ENCODE measurements at places on chromosomes 5 and 9. TPM values are rescaled to one million over a fixed set of nuclear protein-coding genes. Genes with fewer than 3 reads are reported as not detected.
A peak's percentile ranks its signal among the peaks of the same experiment; 100 is the strongest.

DNA sequence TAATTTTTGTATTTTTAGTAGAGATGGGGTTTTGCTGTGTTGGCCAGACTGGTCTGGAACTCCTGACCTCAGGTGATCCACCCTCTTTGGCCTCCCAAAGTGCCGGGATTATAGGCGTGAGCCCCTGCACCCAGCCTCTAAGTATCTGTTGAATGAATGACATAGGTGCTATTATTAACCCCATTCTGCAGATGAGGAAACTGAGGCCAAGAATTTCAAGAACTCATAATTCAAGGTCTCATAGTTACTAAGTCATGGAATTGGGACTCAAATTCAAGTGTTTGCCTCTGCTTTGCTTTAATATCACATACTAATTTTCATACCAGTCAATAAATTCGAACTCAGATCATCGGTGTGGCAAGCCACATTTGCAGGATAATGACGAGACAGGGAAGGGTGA lies 1.9 kb downstream of the KIF20A start:
- no peak for DNase-seq

- DNase-seq, result no peak
Measured at GRCh38 chr5:150146235-150146634, 9.4 kb downstream of the PDGFRB start.

- DNase-seq, result no peak
Measured at GRCh38 chr5:52956915-52957747, 32.0 kb upstream of the ITGA2 start.

The ZNF483 gene
- total RNA-seq, result 21.8 TPM

- DNase-seq, result no peak
Measured at GRCh38 chr5:57408714-57409113, 73.9 kb downstream of the ACTBL2 start.

DNA sequence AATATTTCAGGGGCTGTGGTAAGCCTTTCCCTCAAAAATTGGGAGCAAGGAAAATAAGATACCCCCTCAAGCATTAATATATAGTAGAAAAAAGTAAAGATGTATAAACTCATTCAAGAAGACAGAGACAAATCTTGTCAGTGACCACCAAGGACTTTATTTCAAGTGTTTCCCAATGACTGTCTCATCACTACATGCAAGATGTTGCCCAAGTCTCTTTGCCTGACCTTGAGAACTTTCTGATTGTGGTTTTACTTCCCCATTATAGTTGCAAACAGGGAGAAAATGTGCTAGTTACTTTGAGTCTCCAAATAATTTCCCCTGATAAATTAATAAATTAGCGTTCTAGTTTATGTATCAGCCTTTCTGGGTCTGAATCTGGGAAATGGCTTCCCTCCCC lies 4.0 kb upstream of the SLC46A2 start:
- no peak for DNase-seq

- DNase-seq, result peak; percentile 82
Measured at GRCh38 chr5:54785729-54786591, 199.4 kb downstream of the ESM1 start.

The CCNO gene
- total RNA-seq, result 0.54 TPM

The TCF7 gene
- 4.4 TPM for total RNA-seq

DNA sequence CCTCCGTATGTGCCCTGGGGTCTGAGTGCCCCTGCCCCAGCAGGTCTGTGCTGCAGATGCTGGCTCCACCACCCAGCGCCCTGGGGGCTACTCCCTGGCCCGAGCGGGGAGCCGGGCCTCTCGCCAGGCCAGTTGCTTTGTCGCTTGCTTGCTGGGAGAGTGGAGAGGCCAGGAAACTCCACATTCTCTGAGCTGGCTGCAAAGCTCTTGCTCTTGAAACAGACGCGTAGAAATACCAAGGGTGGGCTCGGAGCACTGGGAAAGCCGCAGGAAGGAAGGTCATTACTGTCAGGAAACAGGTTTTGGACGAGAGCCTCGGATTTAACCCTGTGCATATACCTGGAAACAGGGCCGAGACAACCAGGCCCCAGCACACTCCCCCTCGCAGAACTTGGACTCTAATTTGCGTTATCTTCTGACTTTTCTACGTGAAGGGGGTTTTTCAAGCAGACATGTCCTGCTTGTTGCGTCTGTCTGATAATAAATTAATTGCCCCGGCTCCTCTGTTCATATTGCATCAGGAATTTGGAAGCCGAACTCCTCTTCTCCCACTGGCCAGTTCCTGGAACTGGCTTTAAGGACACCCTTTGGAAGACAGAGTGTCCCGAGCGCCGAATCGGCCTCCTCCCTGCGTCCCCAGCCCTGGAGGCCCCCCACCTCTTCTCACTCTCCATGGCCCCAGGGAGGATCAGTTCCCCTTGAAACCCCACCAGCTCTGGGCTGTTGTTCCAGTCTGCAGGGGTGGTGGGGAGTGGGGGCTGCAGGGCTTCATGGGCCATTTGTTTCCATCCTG lies 11.2 kb downstream of the ADAMTSL2 start:
- DNase-seq, result no peak

GRCh38 chr5:56443826-56444225 lies 210.7 kb upstream of the ANKRD55 start:
- DNase-seq, result no peak

DNA sequence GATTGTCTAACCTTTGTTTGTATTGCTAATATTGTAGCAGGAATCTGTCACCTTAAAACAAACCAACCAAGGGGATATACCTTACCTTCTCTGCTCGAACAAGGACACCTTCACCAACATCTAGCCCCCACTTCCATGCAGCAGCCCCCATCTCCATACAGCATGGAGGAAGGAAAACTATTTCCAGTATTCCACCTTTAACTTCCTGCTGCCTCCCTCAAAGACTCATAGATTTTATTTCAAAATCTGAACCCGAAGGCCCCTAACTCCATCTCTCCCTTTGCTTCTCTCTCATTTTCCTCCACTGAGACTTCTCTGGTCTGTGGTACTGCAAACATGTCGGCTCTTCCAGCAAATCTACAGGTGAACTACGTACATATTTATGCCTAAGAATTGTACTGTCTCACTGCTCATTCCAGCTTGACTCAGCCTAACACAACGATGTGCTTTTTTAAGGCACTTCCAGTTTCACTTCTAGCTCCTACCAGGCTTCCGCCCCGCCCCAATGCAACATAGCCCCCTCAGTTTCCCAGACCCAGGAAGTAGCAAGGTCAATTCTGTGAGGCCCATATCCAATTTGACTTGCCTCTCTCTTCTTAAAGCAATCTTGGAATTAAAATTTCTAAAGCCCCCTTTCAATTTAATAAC lies 70.7 kb upstream of the RNF38 start:
- DNase-seq, result no peak

DNA sequence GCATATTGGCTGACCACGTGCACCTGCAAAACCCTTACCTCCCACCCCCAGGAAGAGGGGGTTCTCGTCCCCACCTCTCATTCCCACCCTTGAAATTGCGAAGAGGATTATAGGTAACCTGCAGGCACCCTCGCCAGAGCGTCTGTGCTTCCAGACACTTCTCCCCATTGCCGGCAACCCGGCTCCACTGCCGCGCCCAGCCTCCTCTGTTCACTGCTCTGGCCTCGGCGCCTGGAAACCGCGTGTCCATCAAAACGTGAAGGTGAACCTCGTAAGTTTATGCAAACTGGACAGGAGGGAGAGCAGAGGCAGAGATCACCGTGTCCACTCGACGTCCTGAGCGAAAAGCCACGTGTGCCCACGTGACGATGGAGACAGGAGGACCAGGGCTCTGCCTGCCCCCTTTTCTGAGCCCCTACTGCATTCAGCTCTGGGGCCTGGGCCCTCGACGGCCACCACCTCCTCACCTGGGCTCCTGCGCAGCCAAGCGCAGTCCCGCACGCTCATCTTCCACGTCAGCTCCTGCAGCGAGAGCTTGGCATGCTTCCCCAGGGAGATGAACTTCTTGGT lies 1.9 kb downstream of the TERT start:
- DNase-seq, result no peak

DNA sequence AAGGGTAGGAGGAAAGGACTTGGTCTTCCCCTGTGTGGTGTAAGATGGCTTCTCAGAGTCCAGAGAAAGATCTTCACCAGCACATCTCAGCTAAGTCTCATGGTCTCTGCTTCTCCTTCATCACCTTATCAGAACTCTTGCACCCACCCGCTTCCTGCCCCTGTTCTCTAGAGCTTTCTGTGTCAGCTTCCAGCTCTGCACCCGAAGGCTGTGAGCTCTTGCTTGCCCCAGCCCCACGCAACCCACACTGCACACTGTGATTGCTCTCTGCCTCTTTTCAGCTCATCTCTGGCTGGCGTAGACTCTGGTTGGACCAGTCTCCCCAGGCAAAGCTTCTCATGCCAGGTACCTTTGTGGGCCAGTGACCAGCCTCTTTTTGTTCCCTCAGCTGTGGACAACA lies 93.2 kb upstream of the RAPGEF1 start:
- DNase-seq, result no peak

The SLF1 gene
- 6.1 TPM for total RNA-seq

DNA sequence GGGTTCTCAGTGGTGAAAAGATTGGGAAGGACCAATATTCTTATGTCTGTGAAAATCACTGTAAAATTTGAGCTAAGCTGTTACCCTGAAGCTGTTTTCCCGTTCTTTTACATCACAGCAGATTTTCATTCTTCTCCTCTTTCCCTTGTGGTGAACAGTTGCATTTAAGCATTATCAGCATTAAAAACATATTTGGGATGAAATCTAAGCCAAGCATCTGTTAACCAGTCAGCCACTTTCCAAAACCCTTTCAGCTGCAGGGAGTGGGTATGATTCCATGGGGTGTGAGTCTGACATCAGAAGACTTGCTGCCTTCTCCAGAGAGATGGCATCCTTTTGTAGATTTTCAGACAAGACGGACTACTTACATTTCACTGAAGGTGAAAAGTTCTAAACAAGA lies 97.2 kb downstream of the TRIO start:
- DNase-seq, result no peak

GRCh38 chr9:131273146-131273855 lies 3.0 kb downstream of the FAM78A start:
- no peak for DNase-seq

The GRXCR2 gene
- not detected for total RNA-seq

- no peak for DNase-seq
Measured at GRCh38 chr5:60540856-60541805, 158.8 kb downstream of the DEPDC1B start.

GRCh38 chr9:111474385-111474784 lies 9.8 kb downstream of the ECPAS start:
- no peak for DNase-seq

DNA sequence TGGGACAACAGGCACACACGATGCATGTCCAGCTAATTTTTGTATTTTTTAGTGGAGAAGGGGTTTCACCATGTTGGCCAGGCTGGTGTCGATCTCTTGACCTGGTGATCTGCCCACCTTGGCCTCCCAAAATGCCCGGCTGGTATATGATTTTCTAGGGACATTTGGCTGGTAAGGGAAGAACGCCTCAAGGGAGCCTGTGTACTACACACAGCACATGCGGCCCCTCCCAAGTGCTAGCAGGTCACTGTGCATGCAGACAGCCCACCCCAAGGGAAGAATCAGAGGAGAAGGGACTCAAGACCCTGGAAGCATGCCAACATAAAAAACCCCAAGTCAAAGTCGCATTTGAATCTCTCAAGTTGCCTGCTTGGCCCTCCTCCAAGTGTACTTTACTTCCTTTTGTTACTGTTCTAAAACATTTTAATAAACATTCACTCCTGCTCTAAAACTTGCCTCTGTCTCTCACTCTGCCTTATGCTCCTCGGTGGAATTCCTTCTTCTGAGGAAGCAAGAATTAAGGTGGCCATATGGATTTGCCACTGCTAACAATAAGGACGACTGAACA lies 24.3 kb upstream of the OTULINL start:
- no peak for DNase-seq

- DNase-seq, result no peak
Measured at GRCh38 chr9:695252-695651, 146.2 kb upstream of the DMRT1 start.

DNA sequence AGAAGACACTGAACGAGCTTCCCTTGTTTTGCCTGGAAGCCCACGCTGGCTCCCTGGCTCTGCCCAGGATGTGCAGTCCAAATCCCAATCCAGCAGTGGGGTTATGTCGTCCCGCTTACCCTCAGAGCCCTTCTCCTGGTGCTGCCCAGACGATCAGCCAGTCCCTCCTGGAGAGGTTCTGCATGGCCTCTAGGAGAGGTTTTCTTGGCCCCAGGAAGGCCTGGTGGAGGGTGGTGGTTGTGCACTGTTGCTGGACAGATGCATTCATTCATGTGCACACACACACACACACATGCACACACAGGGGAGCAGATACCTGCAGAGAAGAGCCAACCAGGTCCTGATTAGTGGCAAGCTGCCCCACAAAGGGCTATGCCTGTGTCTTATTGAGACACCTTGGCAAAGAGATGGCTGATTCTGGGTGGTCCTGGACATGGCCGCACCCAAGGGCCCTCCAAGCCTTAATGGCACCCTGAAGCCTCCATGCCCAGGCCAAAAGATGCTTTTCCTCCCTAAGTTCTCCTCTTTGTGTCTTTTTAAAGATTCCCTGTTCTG lies 10.5 kb upstream of the OLFM1 start:
- DNase-seq, result no peak

DNA sequence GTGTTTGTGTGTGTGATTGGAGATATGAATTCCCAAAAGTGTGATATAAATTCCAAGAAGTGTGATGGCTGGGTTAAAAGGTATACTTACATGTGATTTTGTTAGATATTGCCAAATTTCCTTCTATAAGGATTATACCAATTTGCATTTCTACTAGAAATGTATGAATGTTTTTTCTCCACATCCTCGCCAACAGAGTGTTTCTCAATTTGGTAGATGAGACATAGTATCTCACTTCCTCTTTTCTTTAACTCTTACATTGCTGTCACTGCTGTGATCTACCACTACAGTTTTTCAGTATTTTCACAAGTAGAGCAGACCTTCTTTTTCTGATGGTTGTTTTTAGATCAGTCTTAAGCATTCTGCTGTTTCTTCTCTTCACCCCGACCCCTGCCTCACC lies 111.3 kb downstream of the FER start:
- DNase-seq, result no peak

DNA sequence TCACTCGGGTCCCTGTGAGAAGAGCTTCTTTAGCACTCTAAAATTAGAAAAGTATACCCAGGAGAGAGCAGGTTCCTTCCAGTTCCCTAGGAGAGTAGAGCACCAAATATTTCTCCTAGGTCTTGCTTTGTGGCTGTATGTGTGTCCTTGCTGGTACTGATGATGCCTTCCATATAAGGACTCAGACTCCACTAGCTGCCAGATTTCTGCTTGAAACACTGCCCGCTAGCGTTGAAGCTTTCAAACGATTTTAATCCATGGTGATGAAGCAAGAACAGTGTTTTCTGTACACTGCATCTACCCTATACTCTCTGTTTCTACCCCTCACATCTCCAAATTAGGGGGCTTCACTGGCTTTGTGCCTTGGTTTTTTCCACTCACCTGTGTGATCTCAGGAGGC lies 2.4 kb upstream of the SMC2 start:
- DNase-seq, result no peak

The IFNA13 gene
- not detected for total RNA-seq

DNA sequence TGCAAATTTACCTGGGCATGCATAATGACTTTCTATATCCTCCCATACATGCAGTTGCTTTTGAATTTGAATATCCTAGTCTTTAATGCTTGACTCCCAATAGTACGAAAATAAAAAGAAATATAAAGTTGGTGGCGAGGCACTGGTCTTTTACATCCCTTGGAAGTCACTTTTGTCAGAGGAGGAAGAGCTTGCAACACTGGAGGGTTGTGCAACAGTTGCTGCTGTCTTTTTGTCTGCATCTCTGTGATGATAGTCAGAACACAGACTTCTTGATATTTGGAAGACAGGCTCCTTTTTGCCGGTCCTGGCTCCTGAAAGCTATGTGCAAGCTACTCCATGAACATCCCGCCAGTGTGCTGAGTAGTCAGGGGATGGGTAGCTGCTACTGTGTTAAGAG lies 16.8 kb upstream of the SGCD start:
- no peak for DNase-seq

The CAMK2A gene
- 0.36 TPM for total RNA-seq

GRCh38 chr5:157351802-157352092 lies 85.8 kb downstream of the CYFIP2 start:
- no peak for DNase-seq

All from aorta (tissue), 5 donors.